ENCODE measurements at places on chromosomes 1 and 21. TPM values are rescaled to one million over a fixed set of nuclear protein-coding genes. Genes with fewer than 3 reads are reported as not detected.
A peak's percentile ranks its signal among the peaks of the same experiment; 100 is the strongest.

The CR1L gene
- not detected for polyA plus RNA-seq

The VHLL gene
- not detected for polyA plus RNA-seq

The HAPLN2 gene
- polyA plus RNA-seq, result 1.1 TPM

The SIPA1L2 gene
- polyA plus RNA-seq, result 12.3 TPM

The NBL1 gene
- 525 TPM for polyA plus RNA-seq

The AADACL3 gene
- polyA plus RNA-seq, result not detected

DNA sequence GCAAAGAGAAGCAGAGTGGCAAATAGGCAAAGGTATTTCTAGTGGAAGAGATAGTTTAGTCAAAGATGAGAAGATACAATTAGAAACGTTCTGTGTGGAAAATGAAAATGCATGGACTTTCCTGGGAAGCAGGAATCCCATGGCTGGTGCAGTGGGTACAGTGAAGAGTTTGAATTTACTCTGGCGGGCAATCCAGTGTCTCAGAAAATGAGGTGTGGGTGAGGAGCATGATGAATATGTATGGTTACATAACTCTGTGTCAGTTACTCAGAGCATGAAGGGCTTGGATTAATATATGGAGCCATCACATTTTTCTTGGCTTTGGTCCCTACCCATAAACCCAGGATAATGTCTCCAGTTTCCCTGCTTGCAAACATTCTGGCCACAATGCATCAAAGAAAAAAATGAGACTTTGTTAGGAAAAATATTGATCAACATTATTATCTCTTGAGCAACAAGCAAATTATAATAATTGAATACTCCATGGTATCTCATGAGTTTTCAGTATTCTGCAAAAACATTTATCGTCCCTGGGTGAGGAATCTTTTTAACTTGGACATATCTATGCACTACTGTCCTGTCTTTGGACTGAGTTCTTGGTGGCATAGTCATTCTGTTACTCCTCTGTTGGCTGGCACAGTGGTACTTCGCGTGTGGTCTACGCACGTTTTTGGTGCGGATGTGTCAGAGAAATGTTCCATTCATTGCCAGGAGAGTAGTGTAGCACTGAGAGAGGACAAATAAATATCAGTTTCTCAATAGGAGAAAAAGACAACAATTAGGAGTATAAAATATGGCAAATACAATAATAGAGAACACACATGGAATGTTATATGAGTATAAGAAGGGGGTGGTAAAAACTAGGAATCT, 173.7 kb upstream of the C1orf105 start:
- no peak for DNase-seq
- no peaks in the 10 kb centered on the region for H3K27me3 ChIP-seq
- H3K27ac ChIP-seq, result no peak overlapping the region
- H3K4me3 ChIP-seq, result no peak overlapping the region

GRCh38 chr1:231420299-231420958, 1.7 kb downstream of the EGLN1 start:
- DNase-seq, result no peak
- peak overlapping the region; percentile 99 for H3K27ac ChIP-seq
- H3K36me3 ChIP-seq, result no peaks in the 10 kb centered on the region
- H3K27me3 ChIP-seq, result no peaks in the 10 kb centered on the region
- H3K4me1 ChIP-seq, result peaks cover 11% of the 10 kb centered on the region
- H3K4me3 ChIP-seq, result peak overlapping the region; percentile 73

GRCh38 chr1:153401461-153401860, 10.6 kb upstream of the S100A8 start:
- no peak overlapping the region for H3K4me3 ChIP-seq
- H3K36me3 ChIP-seq, result no peaks in the 10 kb centered on the region
- DNase-seq, result no peak
- H3K27ac ChIP-seq, result no peak overlapping the region

- H3K4me3 ChIP-seq, result no peak overlapping the region
- no peak overlapping the region for H3K27ac ChIP-seq
- no peaks in the 10 kb centered on the region for H3K27me3 ChIP-seq
- peaks cover 7% of the 10 kb centered on the region for H3K4me1 ChIP-seq
These were observed 16.1 kb upstream of the GSTM4 start for GRCh38 chr1:109639841-109640184.

GRCh38 chr1:204464187-204464631, 30.4 kb downstream of the PIK3C2B start:
- no peak for DNase-seq
- no peak overlapping the region for H3K27ac ChIP-seq
- H3K4me3 ChIP-seq, result no peak overlapping the region

GRCh38 chr1:94926126-94926914, 590 bp downstream of the CNN3 start:
- H3K4me1 ChIP-seq, result peaks cover 19% of the 10 kb centered on the region
- peak overlapping the region; percentile 99 for H3K27ac ChIP-seq
- DNase-seq, result peak; percentile 80
- H3K36me3 ChIP-seq, result no peaks in the 10 kb centered on the region
- H3K4me3 ChIP-seq, result peak overlapping the region; percentile 57
- no peaks in the 10 kb centered on the region for H3K27me3 ChIP-seq

DNA sequence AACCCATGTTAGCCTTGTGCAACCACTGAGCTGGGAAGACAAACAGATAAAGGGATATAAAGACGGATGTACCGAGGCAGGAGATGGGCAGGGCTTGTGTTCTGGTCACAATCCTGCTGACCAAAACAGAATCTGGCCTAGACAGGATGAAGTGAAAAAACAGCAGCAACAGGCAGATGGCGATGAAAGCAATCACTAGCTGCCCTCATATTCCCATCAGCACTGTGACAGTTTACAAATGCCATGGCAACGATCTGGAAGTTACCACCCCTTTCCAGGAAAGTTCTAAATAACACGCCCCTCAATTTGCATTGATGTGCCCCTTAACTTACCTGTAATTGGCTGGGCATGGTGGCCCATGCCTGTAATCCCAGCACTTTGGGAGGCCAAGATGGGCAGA, 40.6 kb upstream of the CD46 start:
- H3K27ac ChIP-seq, result no peak overlapping the region
- no peaks in the 10 kb centered on the region for H3K27me3 ChIP-seq
- H3K4me3 ChIP-seq, result no peak overlapping the region
- no peaks in the 10 kb centered on the region for H3K4me1 ChIP-seq
- DNase-seq, result no peak

GRCh38 chr1:38071312-38072256, 25.0 kb upstream of the POU3F1 start:
- H3K27me3 ChIP-seq, result no peaks in the 10 kb centered on the region
- no peaks in the 10 kb centered on the region for H3K36me3 ChIP-seq
- H3K4me3 ChIP-seq, result no peak overlapping the region
- no peak overlapping the region for H3K27ac ChIP-seq
- DNase-seq, result no peak

DNA sequence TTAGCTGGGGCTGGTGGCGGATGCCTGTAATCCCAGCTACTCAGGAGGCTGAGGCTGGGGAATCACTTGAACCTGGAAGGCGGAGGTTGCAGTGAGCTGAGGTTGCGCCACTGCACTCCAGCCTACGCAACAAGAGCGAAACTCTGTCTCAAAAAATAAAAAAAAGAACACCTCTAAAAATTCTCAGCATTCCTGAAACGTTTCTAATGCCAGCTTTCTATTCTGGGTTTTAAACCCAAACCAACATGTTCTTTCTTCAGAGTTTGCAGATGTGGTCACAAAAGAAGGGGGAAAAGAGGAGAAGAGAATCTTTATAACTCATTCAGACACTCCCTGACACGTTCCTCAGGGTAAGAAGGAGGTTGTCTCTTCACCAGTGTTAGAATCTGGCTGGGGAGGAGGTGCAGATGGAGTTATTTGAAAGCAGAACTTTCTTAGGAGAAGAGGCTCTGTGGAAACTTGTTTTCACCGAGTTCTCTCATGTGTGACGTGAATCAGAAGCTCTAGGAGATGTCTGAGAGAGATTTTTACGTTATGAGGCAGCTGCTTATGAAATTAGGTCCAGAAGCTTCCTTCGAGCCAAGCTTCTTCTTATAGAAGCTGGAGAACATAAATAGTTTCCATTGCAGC, 17.8 kb upstream of the CNR2 start:
- peaks cover 2% of the 10 kb centered on the region for H3K4me1 ChIP-seq
- DNase-seq, result no peak
- no peak overlapping the region for H3K27ac ChIP-seq
- H3K4me3 ChIP-seq, result no peak overlapping the region

GRCh38 chr1:12076425-12077005, 13.4 kb downstream of the TNFRSF8 start:
- H3K4me1 ChIP-seq, result peaks cover 2% of the 10 kb centered on the region
- no peak for DNase-seq
- H3K27ac ChIP-seq, result no peak overlapping the region
- no peaks in the 10 kb centered on the region for H3K27me3 ChIP-seq
- H3K36me3 ChIP-seq, result no peaks in the 10 kb centered on the region

- H3K27me3 ChIP-seq, result no peaks in the 10 kb centered on the region
- H3K36me3 ChIP-seq, result no peaks in the 10 kb centered on the region
- H3K4me3 ChIP-seq, result peak overlapping the region; percentile 77
- peaks cover 4% of the 10 kb centered on the region for H3K4me1 ChIP-seq
- no peak for DNase-seq
These were observed 871 bp downstream of the PINK1 start for GRCh38 chr1:20634065-20634593.

- no peak for DNase-seq
- peaks cover 3% of the 10 kb centered on the region for H3K4me1 ChIP-seq
- no peak overlapping the region for H3K27ac ChIP-seq
- H3K36me3 ChIP-seq, result no peaks in the 10 kb centered on the region
- no peaks in the 10 kb centered on the region for H3K27me3 ChIP-seq
These were observed 10.3 kb upstream of the KCNE1 start for GRCh38 chr21:34522284-34522683.

DNA sequence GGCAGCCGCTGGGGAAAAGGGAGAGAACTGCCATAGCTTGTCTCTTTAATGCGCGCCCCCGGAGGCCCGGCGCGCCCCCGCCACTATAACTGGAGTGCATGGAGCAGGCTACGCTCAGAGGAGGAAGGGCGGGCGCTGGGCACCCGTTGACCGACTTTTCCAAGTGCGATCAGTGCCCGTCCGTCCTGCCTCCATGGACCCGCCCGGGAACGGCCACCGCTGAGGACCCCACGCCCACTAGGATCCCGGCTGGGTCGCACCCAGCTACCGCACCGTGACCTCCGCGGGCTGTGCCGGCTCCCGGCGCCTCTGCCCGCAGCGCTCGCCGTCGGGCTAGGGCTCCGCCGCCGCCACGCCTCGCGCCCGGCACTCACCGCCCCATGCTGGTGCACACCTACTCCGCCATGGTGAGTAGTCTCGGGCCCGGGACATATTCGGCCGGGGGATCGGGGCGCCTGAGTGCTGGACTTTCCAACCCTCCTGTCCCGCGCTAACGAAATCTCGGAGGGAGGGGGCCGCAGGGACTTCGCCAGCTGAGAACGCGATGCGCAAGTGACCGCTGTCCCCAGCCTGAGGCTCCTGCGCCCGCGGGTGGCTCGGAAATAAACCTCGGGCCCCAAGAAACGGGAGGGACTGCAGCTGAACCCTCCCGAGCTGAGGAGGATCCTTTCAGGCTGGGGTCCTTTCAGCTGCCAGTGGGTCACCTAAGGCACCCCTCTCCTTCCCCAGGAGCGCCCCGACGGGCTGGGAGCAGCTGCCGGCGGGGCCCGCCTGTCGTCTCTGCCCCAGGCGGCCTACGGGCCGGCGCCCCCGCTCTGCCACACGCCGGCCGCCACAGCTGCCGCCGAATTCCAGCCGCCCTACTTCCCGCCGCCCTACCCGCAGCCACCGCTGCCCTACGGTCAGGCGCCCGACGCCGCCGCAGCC, at the start of gene TFAP2E:
TSS of gene TFAP2E (plus strand) at position 117 of the 927 bp plus-strand sequence. CDS start at position 381, 264 bp downstream.
- no peak within 1 kb of the TSS for H3K27ac ChIP-seq
- no peak within 1 kb of the TSS for H3K4me3 ChIP-seq
- H3K4me1 ChIP-seq, result peaks cover 7% of the 10 kb centered on the region
- no peaks in the 10 kb centered on the region for H3K27me3 ChIP-seq

GRCh38 chr1:154607106-154607608, 829 bp downstream of the ADAR start:
- no peaks in the 10 kb centered on the region for H3K27me3 ChIP-seq
- H3K4me1 ChIP-seq, result peaks cover 14% of the 10 kb centered on the region
- H3K27ac ChIP-seq, result peak overlapping the region; percentile 94
- DNase-seq, result no peak

GRCh38 chr1:62962901-62963776, 179.2 kb downstream of the ATG4C start:
- no peaks in the 10 kb centered on the region for H3K4me1 ChIP-seq
- no peaks in the 10 kb centered on the region for H3K27me3 ChIP-seq
- no peak overlapping the region for H3K4me3 ChIP-seq
- H3K36me3 ChIP-seq, result no peaks in the 10 kb centered on the region
- no peak overlapping the region for H3K27ac ChIP-seq
- no peak for DNase-seq

DNA sequence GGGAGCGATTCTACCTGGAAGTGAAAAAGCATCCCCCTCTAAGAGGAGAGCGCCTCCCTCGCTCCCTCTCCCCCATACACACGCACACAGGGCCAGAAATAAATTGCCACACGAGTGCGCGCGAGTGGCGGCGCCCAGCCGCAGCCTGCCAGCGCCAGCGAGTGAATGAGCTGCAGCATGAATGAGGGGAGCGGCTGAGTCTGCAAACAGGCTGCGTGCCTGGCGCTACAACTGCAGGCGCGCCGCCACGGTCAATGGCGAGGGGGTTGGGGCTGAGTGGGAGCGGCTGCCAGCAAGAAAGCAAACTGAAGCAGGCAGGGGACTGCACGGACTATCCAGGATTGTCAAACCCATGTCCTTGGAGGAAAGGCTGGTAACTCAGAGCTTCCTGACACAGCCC, 2.2 kb downstream of the CAMK1G start:
- H3K27me3 ChIP-seq, result no peaks in the 10 kb centered on the region
- no peak overlapping the region for H3K27ac ChIP-seq
- no peaks in the 10 kb centered on the region for H3K36me3 ChIP-seq
- H3K4me1 ChIP-seq, result peaks cover 8% of the 10 kb centered on the region
- peak; percentile 45 for DNase-seq

GRCh38 chr1:110880708-110881374, 7.9 kb downstream of the CD53 start:
- H3K4me3 ChIP-seq, result no peak overlapping the region
- H3K27me3 ChIP-seq, result no peaks in the 10 kb centered on the region
- no peak for DNase-seq
- H3K4me1 ChIP-seq, result no peaks in the 10 kb centered on the region
- no peak overlapping the region for H3K27ac ChIP-seq
- no peaks in the 10 kb centered on the region for H3K36me3 ChIP-seq

GRCh38 chr1:26372039-26372438, 511 bp downstream of the ZNF683 start:
- H3K4me3 ChIP-seq, result no peak overlapping the region
- H3K36me3 ChIP-seq, result no peaks in the 10 kb centered on the region
- no peaks in the 10 kb centered on the region for H3K4me1 ChIP-seq
- H3K27me3 ChIP-seq, result no peaks in the 10 kb centered on the region

- no peaks in the 10 kb centered on the region for H3K36me3 ChIP-seq
- no peak overlapping the region for H3K27ac ChIP-seq
- H3K27me3 ChIP-seq, result no peaks in the 10 kb centered on the region
- no peak overlapping the region for H3K4me3 ChIP-seq
- H3K4me1 ChIP-seq, result no peaks in the 10 kb centered on the region
- no peak for DNase-seq
These were observed 111.3 kb downstream of the PATJ start for GRCh38 chr1:61853583-61853982.

GRCh38 chr1:26020941-26021646, 481 bp upstream of the EXTL1 start:
- H3K36me3 ChIP-seq, result no peaks in the 10 kb centered on the region
- DNase-seq, result no peak
- H3K27me3 ChIP-seq, result no peaks in the 10 kb centered on the region
- H3K4me3 ChIP-seq, result no peak overlapping the region
- H3K4me1 ChIP-seq, result peaks cover 26% of the 10 kb centered on the region
- H3K27ac ChIP-seq, result peak overlapping the region; percentile 59

All from ovary (tissue), 10 donors.